ENCODE measurements at places on chromosomes 13 and 19.

DNA sequence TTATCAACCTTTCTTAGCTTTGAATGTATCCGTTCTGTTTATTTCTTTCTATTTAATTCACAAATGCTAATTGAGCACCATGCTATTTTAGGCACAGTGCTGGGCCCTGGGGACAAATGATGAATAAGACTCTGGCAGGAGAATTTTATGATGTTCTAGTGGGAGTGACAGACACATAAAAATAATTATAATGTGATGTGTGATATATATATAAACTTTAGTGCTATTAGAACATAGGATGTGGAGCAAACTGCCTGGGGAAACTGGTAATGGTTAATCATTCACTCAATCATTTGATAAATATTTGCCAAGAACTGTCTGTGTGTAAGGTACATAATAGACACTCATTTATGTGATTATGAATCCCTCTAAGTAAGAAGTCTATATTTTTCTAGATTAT, 50.7 kb upstream of the FRY start:
- no peak for DNase-seq

GRCh38 chr13:31797154-31797775, 57.9 kb downstream of the RXFP2 start:
- DNase-seq, result peak; percentile 29

GRCh38 chr13:77492982-77493381, 42.5 kb upstream of the SCEL start:
- DNase-seq, result no peak

GRCh38 chr19:36707134-36707533, 19.7 kb downstream of the ZNF567 start:
- DNase-seq, result no peak

DNA sequence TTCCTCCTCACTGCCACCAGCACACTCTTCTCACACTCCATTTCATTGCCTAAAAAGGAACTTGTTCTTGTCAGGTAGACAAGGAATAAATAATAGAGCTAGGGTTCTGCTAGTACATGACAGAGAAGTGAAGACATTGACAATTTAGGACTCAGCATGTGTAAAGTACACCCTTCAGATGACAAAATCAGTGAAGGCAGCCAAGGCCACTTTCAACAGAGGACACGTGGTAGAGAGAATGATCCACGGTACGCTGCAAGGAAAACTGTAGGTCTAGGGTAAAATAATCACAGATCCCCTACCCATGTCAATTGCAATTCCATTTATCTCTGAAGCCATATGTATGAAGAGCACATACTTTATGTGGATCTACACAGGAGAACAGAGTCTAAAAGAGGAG, 7.2 kb upstream of the SPATA13 start:
- no peak for DNase-seq

DNA sequence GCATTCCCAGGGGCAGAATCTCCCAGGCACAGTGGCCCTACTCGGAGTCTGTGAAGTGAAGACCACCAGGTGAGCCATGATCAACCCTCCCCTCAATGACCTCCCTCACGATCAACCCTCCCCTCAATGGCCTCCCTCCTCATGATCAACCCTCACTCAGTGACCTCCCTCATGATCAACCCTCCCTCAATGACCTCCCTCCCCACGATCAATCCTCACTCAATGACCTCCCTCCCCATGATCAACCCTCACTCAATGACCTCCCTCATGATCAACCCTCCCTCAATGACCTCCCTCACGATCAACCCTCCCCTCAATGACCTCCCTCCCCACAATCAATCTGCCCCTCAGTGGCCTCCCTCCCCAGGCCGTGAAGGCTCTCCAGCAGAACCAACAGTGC, 32.1 kb downstream of the SBNO2 start:
- DNase-seq, result no peak

DNA sequence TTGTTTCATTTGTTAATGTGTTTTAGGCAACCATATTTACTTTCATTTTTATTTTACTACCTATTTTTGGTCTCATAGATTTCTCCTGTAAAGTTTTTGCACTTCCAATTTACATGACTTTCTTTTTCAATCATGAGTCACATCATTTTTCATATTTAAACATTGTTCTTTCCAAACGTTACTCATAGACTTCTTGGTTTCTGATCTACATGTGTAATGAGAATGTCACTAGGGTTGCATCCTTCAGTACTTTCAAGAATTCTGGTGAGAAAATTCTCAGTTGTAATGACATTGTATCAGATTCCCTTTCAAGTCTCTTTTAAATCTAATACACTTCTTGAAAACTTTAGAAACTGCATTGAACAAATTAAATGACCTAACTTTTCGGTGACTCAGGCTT, 991.7 kb downstream of the EFNB2 start:
- DNase-seq, result no peak

DNA sequence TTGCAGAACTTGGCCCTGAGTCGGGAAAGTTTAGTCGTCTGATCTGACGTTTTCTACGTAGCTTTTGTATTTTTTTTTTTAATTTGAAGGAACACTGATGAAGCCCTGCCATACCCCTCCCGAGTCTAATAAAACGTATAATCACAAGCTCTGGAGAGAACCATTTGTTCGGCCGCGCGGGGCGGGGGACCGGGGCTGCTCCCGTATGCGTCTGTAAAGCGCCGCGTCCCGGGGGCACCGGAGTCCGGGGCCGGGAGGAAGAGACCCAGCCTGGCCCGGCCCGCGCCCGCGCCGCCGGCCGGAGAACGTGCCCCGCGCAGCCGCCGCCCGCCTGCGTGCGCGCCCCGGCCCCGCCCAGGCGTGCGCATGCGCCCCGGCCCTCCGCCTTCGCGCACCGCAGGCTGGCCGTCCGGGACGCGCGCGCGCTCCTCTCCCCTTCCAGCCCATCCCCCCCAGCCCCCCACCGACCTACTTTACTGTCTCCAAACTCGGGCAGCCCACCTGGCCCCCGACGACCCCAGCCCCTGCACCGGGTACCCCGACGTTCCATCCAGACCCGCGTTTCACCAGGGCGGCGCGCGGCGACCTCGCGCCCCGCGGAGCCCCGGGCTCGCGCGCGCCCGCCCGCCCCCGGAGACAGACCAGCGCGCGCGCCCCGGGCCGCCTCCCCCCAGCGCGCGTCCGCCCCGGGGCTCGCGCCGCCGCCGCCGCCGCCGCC, 785 bp upstream of the USF2 start:
- DNase-seq, result peak; percentile 42

- no peak for DNase-seq
These were observed 18.6 kb upstream of the LATS2 start for GRCh38 chr13:21079761-21080592.

DNA sequence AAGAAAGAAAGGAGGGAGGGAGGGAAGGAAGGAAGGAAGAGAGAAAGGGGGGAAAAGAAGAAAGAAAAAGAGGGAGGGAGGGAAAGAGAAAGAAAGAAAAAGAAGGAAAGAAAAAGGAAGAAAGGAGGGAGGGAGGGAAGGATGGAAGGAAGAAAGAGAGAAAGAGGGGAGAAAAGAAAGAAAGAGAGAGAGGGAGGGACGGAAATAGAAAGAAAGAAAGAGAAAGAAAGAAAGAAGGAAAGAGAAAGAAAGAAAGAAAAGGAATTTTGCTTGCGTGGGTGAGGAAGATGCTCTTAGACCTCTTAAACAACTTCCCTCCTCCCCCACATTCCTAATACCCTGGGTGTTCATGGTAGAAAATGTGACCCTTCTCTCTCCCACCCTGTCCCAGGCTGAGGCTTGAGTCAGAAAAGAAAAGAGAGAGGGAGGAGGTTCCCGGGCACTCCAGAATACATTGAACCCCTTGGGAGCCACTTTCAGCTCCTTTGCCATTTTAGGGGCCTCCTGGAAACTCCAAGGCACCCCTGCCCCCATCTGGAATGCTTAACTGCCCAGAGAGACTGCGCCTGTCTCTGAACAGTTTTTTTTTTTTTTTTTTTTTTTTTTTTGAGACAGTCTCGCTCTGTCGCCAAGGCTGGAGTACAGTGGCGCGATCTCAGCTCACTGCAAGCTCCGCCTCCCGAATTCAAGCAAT, 9.2 kb upstream of the KANK3 start:
- DNase-seq, result no peak

DNA sequence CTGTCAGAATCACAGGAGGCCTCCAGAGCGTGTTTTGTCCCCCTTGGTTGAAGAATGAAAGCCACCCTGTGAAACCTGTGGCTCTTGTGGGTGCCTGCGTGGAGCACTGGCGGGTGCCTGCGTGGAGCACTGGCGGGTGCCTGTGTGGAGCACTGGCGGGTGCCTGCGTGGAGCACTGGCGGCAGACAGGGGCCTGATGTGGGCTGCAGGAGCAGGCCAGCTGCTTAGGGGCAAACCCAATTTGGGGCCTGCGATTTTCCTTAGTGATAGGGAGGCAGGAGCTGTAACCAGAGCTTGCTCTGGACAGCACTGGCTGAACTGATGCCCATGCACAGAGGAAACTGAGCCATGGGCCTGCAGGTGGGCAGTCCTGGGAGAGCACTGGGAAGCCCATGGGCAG, 24.3 kb downstream of the ARHGEF7 start:
- no peak for DNase-seq

DNA sequence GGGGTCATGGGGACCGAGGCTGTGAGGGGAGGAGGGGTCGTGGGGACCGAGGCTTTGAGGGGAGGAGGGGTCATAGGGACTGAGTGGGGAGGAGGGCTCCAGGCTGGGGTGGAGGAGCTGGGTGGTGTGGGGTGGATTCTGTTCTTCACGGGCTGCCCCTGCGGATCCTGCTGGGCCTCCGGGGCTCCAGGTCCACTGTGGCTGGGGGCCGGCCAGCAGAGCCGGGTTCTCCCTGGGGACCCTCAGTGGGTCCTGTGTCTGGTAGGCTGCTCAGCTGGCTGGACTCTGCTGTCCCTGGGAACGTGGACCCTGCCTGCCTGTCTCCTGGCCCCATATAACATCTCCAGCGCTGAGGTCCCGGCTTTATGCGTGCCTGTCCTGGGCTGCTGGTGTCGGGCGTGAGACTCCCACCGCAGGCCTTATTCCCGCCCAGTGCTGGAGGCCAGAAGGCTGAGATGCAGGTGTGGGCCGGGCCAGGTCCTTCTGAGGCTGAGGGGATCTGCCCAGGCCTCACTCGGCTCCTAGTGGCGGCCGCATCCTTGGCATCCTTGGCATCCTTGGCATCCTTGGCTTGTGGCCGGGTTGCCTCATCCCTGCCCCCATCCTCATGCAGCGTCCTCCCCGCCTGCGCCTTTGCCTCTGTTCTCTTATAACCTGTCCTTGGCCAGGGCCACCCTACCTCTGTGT, 19.8 kb upstream of the GNA15 start:
- no peak for DNase-seq

- DNase-seq, result no peak
These were observed 22.9 kb downstream of the OLFM2 start for GRCh38 chr19:9913237-9914000.

- no peak for DNase-seq
These were observed 2.1 kb downstream of the NKPD1 start for GRCh38 chr19:45158503-45159209.

DNA sequence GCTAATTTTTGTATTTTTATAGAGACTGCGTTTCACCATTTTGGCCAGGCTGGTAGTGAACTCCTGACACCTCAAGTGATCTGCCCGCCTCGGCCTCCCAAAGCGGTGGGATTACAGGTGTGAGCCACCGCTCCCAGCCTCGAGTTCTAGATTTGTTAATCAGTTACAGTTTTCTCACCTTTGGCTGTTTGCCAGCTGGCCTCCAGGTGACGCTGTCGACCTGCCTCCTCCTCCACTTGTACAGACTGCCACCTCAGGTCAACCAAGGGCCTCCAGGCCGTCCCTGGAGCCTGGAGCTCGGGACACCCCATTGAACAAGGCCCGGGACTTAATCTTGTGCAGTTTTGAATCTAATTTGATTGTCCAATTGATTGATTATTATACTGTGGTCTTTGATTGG, 45.5 kb downstream of the IER2 start:
- DNase-seq, result no peak

- DNase-seq, result no peak
These were observed 225.3 kb upstream of the SERP2 start for GRCh38 chr13:44148159-44148914.

DNA sequence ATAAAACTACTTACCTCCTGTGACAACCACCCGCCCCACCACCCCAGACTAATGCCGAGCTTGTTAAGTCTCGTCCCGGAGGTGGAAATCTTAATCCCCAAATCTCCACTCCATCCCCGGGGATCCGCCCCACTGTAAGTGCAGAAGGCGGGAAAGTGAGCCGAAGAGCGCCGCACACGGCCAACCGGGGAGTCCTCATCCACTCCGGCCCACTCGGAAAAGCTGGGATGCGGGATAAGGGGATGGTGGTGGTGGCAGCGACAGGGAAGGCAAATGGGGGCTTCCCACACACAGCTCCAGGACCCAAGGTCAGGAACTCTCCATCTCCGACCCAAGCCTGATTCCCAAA, 621 bp downstream of the FBL start:
- peak; percentile 31 for DNase-seq

GRCh38 chr13:88031980-88032559, 360.9 kb downstream of the SLITRK5 start:
- peak; percentile 5 for DNase-seq

DNA sequence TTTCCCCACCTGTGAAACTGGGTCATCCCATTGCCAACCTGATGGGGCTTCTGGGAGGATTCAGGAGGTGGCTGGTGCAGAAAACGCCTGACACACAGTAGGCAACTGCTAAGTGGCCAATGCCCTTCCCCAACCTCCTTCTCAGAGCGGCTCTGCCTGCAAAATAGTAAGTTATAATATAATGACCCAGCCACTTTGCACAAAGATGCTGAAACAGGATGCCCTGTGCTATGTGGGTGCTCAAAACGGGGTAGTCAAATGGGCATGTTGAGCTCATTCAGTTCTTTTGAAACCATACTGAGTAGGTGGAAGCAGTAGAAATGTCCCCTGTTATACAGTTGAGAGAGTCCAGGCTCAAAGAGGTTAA, 507 bp downstream of the MARCHF2 start:
- DNase-seq, result no peak

DNA sequence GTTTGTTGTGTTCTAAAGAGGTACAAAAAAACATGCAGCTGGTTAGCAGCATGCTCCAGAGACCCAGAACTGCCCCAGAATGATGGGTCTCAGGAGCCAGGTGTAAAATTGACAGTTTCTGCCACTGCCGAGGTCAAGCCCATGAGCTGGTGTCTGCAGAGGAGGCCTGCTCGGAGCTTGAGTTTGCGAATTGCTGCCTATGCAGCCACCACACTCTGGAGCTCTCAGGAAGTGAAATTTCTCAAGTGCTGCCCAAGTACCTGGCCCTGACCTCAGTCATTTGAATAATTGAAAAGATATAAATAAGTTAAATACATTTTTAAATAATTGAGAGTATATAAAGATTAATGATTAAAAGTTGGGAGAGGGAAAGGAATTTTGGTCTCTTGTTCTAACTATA, 66.4 kb downstream of the ZAR1L start:
- DNase-seq, result no peak

DNA sequence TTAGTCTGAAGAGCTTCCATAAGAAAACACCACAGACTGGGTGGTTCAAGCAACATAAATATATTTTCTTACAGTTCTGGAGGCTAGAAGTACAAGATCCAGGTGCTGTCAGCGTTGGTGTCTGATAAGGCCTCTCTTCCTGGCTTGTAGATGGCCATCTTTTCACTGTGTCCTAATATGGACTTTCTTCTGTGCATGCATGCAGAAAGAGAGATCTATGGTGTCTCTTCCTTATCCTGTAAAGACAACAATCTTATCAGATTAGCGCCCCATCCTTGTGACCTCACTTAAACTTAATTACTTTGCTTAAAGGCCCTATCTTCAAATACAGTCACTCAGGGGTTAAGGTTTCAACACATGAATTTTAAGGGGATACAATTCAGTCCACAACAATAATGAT, 14.1 kb upstream of the NDFIP2 start:
- DNase-seq, result no peak
